ENCODE measurements at places on chromosomes 2 and 18.

DNA sequence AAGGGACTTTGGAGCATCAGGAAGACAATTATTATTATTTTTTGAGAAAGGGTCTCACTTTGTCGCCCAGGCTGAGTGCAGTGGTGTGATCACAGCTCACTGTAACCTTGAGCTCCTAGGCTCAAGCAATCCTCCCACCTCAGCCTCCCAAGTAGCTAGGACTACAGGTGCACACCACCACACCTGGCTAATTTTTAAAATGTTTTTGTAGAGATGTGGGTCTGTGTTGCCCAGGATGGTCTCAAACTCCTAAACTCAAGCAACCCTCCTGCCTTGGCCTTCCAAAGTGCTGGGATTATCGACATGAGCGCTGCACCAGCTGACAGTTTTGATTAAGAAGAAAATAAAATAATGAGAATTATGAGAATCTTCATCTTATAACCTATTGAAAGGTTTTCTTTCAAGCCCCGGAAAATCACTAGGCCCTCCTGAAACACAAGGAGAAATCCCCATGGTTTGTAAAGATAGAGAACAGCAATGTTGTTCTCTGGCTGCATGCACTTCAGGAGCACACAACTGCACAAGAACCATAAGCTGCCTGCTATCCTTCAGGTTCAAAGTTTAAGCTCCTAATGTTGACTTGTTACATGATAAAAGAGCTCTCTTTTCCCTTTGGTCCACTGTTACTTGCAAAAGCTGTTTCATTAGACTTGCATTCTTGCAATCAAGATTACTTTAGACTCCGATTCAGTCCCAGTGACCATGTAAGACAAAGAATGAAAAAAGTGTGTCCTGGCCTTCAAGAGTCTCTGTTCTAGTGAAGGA lies 16.8 kb downstream of the NPC1 start:
- no peak for DNase-seq

DNA sequence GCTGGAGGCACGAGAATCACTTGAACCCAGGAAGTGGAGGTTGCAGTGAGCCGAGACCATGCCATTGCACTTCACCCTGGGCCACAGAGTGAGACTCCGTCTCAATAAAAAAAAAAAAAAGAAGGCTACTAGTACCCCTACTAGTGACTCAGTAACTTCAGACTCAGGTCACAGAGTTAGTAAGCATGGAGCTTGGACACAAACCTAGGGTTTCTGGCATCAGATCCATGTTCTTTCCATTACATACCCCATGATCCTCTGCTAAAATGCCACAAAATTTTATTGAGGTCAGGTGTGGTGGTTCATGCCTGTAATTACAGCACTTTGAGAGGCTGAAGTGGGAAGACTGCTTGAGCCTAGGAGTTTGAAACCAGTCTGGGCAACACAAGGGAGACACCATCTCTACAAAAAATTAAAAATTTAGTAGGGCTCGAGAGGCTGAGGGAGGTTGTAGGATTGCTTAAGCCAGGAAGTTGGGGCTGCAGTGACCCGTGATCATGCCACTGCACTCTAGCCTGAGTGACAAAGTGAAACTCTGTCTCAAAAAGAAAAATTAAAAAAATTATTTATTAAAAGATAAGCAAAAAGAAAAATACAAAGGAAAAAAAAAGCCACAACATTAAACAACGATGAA lies 45.1 kb downstream of the DHX57 start:
- no peak for DNase-seq

DNA sequence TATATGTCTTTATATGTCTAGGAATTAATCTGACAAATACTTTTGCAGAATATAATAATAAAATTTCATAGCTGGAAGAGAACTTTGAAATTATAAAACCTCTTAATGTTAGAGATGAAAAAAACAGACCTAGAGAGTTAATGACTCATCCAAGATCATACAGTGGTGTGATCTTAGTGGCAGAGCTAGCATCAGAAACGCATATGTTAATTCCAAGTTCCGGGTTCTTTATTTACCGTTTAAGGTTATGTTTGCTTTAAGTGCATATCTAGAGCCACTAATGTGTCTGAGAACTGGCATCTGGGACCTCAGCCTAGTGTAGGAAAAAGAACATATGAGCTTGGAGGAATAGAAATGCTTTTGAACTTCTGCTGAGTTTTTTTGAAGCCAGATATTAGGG lies 24.3 kb downstream of the CERS6 start:
- DNase-seq, result no peak

- DNase-seq, result no peak
Measured at GRCh38 chr2:55247025-55247424, 14.5 kb downstream of the RPS27A start.

GRCh38 chr2:20145497-20146193 lies 79.3 kb downstream of the SDC1 start:
- DNase-seq, result no peak

DNA sequence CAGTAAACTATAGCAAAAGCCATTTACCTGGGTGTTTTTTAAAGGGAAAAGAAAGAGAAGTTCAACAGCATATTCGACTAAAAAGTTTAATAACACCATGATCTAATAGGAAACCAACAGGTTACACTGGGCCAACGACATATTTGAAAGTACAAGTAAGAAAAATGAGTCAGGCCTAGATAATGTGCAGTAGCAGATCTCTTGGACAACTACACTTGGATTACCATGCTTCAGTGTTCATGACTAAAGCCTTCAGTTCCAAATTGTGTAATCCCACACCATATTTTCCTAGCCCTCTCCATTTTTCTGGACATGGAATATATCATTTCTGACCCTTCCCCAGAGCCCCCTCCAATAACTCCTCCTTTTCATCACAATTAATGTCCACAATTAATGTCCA lies 39.1 kb upstream of the FIGN start:
- DNase-seq, result no peak

GRCh38 chr2:225582355-225583116 lies 183.0 kb downstream of the NYAP2 start:
- no peak for DNase-seq

DNA sequence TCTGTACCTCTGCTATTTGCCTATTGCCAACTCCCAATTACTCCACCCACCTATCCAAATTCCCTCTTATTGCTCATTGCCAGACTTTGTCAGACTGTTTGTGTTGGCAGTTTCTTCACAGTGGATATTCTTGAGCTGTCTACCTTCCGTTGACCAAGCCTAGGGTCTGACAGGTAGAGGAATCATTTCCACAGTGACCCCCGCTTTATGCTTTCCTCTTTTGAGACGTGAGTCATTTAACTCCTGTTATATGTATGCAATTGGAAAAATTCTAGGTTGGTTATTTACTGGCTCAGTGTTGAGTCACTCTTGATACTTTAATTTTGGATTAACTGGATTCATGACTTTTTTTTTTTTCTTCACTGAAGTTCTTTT lies 187.7 kb downstream of the IRS1 start:
- no peak for DNase-seq

GRCh38 chr2:101349893-101350662 lies 37.2 kb downstream of the CREG2 start:
- no peak for DNase-seq

DNA sequence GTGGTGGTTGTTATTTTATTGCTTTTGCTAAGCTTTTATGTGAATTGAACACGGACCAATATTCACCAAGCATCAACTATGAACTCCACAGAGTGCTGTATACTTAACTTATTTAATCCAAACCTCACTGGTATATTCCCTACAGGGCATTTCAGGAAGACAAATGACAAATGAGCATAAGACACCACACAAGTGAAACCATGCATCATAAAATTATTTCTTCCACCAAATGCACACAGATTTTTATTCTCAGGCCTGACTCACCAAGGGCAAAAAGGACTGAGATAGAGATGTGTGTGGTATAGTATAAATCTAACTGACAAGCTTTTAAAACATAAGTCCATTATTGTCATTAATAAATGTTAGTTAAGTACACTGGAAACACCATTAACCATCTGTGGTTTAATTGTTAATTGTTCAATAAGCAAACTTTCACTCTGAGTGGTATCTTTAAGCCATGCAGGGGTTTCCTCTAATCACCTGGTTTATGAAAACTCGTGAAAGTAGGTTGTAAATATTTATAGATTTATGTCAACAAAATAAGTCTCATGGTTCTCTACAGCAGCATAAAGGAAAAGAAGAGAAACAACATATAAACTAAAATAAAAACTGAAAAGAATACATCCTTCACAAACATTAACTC lies 77.6 kb upstream of the CRIM1 start:
- DNase-seq, result no peak

DNA sequence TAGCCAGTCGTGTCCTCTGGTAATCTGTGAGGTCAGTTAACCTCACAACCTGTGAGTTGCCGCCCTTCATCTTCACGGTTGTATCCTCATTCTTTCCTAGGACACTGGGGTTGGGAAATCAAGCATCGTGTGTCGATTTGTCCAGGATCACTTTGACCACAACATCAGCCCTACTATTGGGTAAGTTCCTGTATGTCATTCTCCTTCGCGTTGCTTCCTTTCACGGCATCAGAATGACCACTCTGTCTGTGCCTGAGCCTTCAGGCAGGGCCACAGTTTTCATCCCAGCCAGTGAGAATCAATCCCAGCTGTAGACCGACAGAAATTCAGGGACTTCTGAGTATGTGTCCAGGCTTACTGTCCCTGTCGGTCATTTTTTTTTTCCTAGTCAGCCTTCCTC lies 67.1 kb downstream of the RAB31 start:
- DNase-seq, result no peak

DNA sequence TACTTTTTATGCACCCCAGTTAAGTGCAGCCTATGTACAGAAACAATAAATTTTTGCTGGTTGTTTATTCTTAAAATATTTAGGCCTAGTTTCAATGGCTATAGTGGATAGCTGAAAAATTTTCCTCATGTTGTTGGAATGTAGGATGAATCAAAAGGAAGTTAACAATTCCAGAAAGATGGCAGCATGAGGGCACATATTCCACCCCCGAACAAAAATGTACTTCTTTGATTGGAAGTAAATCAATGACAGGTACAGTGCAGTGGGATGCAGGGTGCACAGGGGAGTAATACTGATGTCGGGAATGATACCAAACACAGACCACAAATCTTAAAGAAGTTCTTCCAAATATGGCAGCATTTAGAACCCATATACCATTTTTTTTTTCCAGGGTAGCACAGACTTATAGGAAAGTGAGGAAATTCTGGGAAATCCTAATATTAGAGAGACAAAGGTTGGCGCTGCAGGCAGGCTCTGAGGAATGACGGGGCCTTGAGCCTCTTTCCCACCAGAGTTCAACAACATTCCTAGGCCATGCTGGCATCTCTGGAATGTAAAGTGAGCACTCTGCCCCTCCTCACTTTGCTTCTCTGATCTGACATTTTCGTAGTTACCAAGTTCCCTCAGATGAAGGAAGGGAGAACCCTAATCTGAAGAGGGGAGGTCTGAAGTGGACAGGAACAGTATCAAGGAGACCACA lies 36.6 kb upstream of the IKZF2 start:
- DNase-seq, result no peak

DNA sequence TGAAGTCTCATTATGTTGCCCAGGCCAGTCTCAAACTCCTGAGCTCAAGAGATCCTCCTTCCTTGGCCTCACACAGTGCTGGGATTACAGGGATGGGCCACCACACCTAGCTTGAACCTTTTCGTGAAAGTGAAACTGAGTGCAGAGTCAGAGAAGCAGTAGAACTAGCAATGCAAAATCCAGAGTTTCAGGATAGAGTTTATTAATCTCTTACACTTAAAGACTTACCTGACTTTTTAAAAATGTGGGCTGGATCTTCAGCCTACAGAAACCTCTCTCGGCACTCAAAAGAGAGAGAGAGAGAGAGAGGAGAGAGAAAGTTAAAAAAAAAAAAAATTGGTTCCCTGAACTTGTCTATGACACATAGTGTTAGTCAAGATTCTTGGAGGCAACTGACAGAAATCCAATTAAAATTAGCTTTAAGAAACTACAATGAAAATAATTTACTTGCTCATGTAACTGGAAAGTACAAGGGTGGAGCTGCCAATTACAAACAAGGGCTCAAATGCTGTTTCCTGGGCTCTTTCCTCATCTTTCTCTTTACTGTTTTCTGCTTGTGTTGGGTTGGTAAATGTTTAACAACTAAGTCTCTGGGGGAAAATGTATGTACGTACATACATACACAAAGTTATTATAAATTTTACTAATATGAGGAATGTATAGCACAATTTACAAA lies 98.1 kb upstream of the CERS6 start:
- no peak for DNase-seq

DNA sequence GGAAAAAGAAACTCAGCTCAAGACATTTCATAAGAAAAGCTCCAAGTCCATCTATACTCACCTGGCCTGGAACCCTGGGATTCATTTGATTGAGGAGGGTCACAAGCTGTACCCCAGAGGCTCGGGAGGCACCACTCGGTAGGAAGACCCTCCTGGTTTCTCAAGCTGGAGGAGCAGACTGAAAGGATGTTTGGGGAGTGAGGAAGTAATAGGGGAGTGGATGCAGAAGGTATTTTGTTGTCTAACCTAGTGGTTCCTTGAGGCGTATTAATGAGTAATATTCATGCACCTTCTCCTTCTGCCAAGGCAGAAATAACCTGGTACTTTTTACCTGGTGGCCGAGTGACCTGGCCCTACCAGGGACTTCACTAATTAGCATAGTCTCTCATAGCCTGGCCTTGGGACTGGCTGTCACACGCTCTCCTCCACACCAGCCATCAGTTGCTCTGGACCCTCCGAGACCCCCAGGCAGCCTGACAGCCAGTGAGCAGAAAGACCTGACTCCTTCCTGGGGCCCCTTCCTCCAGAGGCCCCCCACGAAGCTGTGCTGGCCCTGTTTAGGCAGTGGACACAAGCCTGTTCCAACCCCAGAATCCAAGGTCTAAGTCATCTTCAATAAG lies 161.4 kb downstream of the BCL2 start:
- no peak for DNase-seq

- DNase-seq, result no peak
Measured at GRCh38 chr2:240876475-240877251, 8.0 kb downstream of the AGXT start.

DNA sequence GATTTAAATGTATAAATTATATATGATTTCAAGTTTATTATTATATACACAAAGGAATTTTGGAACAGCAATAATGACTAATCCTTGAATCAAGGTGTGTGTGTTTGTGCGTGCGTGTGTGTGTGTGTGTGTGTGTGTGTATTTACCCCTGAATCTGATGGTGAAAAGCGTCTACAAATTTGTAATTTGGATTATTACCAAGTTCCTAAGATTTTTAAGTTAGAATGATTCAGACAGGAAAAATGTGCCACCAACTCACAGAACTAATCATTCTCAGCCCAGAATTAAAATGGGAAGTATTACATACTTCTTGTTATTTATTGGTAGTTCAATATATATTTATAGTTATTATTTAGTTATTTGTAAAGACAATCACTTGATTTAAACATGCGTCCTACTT lies 12.3 kb downstream of the CALCRL start:
- DNase-seq, result no peak

DNA sequence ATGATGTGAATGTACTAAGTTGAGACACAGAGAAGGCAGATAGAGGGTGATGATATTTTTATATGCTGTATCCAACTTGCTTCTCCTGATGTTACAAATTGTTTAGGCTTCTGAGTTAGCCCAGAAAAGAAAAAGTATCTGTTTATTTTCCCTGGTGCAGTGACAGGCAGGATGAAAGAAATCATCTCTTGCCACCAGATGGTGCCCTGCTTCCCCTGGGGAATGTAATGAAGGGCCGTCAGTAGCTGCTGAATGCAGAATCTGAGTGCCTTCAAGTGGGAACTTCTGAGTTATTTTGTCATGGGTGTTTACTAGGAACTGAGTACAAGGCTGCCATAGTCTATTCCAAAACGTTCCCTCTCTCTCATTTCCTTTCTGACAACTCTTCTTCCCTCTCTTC lies 525.6 kb downstream of the MBD2 start:
- no peak for DNase-seq

Measured in stimulated activated CD4-positive, alpha-beta T cell treated with anti-CD3 and anti-CD28 coated beads, Interleukin-15, amount 100 ng/mL, for 1 hour (primary cell).